ENCODE measurements at places on chromosomes 2 and 18.
A peak's percentile ranks its signal among the peaks of the same experiment; 100 is the strongest.

DNA sequence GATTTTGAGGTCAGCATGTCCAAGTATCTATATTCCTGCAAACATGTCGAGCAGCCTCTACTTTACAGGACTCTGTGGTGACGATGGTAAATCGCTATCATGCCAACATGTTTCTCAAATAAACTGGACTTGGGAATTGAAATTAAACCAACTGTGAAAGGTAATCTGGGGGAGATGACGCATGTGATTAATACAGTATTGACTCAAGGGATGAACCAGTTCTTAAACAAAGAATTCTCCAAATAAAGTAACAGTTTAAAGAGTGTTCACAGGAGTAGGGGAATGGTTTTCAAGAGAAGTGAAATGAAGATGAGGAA, 54.3 kb downstream of the THUMPD2 start:
- DNase-seq: no peak

DNA sequence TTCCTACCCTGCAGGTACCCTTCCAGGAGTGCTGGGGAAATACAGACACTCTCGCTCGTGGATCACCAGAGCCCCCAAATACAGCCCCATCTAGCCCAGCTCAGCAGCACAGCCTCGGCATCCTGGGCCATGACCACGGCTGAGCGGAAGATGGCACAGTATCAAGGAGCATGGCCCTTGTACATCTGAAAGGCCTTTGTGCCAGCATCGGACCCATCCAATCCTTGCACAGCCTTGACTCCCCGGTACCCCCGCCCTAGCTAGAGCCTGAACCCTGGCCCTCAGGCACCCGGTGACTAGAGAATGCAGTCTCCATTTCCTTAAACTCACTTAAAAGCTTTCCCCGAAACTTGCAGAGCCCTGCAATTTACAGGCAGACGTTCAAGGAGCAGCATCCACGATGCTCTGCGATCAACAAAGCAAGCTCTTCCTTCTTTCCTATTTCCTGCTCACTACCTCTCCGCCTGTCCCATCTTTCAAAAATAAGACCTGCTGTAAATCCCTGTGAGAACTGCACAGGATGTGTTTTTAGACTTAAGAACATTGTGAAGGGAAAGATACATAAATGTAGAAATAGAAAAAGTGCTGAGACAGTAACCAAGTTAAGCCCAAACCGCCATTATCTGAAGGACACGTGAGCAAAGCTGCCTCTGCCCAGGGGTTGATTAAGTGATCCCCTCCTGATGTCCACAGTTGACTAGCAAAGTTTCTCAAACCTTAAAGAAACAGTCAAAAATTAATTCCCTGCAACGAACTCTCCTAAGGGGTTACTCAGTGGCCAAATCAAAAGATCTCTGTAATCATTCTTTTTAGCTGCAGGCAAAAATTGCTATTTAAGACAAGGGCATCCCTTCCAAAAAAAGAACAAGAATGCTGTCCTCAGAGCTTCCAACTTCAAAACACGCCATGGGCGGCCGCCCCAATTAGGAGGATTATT, 48.5 kb downstream of the ZNF516 start:
- peak; percentile 40 for DNase-seq

GRCh38 chr2:150387586-150388288, 99.7 kb downstream of the RND3 start:
- peak; percentile 35 for DNase-seq

DNA sequence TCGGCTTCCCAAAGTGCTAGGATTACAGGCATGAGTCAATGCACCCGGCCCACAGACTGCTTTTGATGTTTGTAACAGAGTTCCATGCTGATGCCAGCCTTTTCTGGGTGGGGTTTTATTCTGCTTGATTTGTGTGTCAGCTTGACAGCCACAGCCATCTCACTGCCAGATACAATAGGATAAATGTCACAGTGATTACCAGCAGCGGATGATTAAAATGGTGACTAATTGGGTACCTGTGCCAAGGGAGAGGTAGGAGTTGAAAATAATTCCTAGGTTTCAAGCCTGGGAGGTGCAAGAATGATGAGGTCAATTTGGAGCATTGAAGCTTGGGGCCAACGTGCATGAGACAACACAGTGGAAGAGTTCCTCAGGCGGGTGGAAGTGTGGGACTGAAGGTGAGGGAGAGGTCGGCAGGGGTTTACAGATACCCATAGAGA, 39.4 kb downstream of the SH2D6 start:
- peak; percentile 75 for DNase-seq

GRCh38 chr18:58671632-58672564, 633 bp downstream of the MALT1 start:
- peak; percentile 73 for DNase-seq

GRCh38 chr2:217947383-217948350, 55.1 kb downstream of the TNS1 start:
- no peak for DNase-seq

DNA sequence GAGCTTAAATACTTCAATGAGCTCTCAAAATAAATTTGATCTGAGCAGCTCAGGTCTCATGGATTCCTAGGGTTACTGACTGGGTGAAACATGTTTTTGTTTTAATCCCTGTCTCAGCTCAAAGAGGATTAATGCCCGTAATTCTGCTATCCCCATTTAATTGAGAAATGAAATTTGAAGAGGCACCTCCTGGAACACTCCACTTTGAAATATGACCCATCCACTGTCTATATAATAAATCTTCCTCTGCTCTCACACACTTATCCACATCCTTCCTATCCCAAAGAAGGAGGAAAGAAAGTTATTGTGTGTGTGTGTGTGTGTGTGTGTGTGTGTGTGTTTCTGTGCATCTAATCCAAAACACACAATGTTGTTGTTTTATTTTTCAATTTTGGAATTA, 2082.4 kb upstream of the PIK3C3 start:
- no peak for DNase-seq

GRCh38 chr2:230795856-230796255, 68.9 kb upstream of the ITM2C start:
- DNase-seq: peak; percentile 54

GRCh38 chr2:24111407-24111901, 11.7 kb downstream of the PFN4 start:
- peak; percentile 43 for DNase-seq

- DNase-seq: no peak
Measured at GRCh38 chr18:3716116-3716660, 266.2 kb downstream of the TGIF1 start.

DNA sequence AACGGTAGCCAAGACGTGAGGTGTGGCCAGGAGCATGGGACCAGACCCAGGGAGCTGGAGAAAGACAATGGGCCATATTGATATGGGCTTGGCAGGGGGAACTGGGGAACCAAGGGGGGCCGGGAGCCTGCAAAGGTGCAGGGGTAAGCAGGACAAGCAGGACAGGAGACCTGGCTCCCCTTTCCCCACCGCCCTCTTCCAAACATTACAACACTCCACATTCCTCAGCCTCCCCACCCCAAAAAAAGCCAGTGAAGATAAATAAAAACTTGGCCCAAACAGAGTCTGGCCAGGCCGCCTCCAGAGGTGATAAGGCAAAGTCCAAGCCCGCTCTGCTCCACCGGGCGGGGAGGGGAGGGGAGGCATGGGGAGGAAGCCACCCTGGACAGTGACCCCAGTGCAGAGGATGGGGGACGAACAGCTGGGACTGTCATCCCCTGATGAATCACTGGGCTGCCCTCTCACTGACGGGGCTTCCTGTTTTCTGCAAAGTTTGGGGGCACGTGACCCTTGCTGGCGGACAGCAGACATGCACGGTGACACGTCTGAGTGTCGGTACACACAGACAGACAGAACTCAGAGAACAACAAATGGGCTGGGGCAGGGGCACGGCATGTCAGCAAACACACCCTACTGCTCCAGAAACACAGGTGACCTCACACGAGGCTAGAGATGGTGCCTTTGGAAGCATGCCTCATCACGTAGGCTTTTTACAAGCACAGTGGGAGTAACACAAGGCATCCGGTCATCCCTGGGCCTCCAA, 100.2 kb downstream of the TNS1 start:
- peak; percentile 85 for DNase-seq

DNA sequence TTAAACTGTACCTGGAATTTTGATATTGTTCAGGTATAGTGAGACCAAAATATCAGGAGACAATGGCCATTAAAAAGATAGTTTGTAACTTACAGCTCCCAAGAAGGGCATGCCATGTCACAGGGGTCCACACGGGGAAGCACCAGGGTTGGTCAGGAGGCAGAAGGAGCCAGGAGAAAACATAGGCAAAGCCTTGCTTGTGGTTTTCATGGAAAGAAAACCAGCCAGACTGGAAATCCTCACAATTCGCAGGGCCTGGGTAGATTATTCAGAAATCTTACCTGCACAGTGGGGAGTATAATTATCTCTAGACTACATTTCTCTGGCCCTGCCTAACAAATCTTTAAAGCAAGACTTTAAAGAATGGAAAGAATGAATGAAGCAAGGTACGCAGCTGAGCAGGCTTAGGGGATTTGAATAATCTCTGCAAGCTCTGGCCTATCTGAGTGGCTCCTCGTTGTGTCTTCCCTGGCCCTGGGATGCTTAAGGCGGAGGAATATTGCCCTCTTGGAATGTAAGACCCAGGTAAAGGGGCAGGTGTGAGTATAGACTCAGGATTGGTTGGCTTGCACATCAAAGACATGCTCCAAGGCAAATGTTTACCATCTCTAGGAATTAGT, 66.9 kb upstream of the CDC42EP3 start:
- DNase-seq: no peak

DNA sequence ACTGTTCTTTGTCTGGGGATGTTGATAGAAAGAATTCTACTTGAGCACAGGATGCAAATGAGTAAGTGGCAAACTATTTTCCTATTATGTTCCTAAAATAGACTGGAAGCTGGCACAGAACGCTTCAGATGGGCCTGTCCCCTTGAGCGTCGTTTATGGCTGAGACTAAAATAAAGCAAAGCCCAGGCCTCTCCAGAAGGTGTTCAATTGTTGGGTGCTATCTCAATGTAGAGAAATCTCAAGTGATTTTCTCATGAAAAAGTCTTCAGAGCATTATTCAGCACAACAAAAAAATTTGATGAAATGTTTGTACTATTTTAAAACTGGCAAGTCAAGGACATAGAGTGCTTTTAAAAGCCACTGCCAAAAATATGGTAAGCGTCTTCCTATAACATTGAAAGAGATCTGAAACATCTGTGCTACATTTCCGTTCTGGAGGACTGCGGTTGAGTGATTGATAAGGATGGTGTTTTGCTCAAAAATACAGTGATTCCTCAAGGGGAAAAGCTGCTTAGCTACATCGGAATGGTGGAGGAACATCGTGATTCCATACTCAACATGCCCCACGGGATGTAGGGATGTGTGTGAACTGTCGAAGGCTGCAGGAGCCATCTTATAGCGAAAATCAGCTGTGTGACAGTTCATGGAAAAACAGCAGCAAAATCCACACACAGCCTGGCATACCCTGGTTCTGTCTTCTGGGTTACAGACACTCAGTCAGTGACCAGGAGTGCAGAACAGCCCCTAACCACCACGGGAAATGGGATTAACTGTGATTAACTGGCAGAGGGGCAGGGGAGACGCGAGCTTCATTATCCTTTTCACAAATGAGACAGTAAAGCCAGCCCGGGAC, 10.4 kb upstream of the LRRFIP1 start:
- peak; percentile 87 for DNase-seq

DNA sequence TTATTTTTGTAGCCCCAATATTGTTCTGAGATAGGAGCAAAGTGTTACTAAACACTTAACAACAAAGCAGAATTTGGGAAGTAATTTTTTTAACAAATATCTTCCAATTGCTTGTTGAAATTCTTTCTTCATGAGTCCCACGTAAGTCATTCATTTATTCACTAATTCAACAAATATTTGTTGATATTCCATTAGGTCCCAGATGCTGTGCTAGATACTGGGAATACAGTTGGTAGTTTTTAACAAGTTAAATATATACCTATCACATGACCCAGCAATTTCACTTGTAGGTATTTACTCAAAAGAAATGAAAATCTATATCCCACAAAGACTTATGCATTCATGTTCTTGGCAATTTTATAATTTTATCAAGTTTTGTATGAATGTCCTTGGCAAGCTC, 7.0 kb upstream of the BBS5 start:
- DNase-seq: peak; percentile 6

DNA sequence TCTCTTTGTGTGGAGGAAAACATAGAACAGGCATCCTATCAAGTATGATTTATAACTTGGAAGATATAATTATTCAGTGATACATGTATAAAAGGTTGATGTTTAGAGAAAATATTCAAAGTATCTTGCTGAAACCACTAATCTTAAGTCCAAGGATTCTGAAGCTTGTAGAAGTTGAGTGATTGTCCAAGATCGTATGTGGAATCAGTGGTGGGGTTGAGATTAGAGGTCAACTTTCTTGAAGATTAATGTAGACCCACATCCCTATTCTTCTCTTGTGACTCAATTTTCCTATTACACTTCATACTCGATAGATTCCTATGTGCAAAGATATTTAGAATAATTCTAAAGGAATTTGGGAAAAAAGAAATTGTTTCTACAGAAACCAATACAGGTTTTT, 1565.9 kb upstream of the ACVR2A start:
- DNase-seq: no peak

- DNase-seq: no peak
Measured at GRCh38 chr2:4873876-4874593, 818.1 kb upstream of the SOX11 start.

DNA sequence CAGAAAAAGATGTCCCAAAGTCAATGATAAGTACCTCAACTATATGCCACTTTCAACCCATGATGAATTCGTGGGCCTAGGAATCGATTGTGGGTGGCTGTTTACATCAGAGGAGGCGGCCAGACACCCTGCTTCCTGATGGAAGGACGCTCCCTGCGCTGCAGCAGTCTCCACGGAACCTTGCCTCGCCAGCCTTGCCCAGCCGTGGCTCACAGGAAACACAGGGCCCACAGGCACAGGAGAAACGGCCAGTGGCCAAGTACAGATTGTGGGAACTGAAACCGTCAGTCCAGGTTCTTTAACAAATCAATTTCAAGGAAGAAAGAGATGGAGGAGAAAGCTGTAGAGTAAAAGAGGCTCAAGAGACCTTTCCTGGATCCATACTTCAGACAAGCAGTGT, 101.5 kb upstream of the NFATC1 start:
- DNase-seq: no peak

Measured in GM23248 (cell line).